ENCODE measurements at places on chromosomes 6 and 20.
A peak's percentile ranks its signal among the peaks of the same experiment; 100 is the strongest.

- ATAC-seq: no peak
These were observed 44.5 kb upstream of the PHACTR3 start for GRCh38 chr20:59559863-59560262.

- ATAC-seq: no peak
These were observed 97.2 kb upstream of the MAP7 start for GRCh38 chr6:136647363-136647852.

DNA sequence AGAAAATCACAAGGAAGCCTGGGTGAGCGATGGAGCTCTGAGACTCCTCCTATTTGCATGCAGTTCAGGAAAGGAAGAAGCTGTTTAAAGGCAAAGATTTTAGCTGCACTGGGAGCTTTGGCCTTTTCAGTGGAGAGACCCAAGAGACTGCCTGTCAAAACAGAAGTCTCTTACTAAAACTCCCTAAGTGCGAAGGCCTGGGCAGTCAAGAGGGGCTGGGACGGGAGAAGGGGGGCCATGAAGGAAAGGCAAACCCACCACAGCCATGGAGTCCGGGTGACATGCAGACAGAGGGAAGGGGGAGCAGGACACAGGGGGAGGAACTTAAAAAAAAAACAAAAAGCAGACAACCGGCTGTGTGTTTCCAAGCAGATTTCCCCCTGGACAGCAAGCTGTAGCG lies 537.6 kb upstream of the NOX3 start:
- no peak for ATAC-seq

DNA sequence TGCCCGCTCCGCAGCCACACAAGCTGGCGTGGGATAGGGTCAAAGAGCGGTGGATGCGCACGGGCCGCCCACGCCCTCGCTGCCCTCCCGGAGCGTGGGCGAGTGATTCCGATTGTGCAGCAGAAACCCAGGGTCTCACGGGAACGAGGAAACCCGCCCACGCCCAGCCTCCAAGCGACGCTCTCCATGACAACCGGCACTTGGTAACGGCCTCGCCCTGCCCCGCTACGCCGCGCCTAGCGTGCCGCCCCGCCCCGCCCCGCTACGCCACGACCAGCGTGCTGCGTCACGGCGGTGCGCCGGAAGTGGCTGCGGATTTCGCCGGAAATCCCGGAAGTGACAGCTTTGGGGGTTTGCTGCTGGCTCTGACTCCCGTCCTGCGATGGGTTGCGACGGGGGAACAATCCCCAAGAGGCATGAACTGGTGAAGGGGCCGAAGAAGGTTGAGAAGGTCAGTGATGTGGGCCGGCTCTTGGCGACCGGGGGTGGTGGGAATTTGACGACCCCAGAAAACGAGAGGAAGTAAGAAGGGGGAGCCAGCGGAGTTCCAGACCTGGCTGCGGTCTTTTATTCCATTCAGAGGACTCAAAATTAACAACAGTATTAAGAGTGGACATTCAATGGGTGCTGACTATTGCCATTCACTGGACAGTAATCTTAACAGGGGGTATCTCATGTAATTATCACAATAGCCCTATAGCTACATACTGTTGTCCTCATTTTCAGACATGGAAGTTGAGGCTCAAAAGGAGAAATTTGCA lies at the start of gene RTF2:
Gene RTF2 (plus strand): TSS at position 312 of the 761 bp plus-strand sequence. CDS start 71 bp downstream, at position 383.
- ATAC-seq: peak; percentile 96

DNA sequence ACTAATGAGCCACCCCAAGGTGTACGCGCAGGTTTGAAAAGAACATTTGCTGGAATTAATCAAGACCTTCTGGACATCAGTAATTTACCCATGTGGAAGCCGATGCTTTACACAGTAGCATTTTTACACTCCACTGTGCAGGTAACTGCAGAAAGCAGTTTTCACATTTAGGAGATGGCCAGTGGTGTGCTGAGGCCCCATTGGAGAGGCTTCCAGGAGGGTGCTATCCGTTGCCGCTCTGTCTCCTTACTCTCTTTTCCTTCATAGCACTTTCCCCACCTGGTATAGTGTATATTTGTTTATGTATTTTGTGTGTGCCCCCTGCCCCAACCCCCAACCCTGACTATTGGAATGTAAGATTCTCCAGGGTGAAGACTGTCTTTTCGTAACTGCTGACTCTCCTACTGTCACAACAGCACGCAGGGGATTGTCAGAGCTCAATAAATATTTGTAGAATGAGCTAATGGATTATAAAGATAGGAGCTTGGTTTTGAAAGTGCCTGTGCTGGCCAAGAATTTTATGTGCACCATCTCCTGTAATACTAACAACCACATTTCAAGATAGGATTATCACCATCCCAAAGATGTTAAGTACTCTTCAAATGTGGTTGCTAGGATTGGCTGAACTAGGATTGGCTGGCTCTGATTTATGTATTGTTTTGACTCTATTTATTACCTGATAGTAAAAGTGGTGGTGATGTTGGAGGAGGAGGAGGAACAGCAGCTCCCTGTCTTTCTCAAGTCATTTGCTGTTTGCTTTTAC lies 74.0 kb upstream of the GLP1R start:
- ATAC-seq: peak; percentile 36

DNA sequence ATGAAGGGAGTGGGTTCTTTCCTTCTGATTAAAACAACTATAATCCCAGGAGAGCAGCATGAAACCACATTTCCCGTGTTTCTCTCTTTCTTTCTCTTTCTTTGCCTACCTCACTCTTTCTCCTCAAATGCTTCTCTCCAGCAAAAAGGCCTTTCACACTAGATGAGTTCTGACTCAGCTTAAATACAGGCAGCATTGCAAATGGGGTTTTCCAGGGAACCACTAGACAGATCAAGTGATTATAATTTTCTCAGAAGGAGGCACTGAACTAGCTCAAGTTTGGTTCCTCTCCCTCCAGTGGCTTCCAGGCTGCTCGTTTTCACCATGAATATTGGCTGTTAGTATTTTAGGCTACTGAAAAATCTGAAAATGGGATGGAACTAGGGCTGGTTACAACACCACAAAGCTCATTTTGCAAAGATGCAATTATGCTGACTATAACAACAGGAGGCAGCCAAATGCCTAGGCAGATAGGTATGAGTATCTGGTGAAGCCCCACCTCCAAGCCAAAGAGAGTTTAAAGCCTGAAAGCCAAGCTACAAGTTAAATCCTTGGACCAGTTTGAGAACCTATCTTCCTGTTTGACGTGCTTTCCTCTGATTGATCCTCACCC lies 260.0 kb downstream of the MMUT start:
- no peak for ATAC-seq

DNA sequence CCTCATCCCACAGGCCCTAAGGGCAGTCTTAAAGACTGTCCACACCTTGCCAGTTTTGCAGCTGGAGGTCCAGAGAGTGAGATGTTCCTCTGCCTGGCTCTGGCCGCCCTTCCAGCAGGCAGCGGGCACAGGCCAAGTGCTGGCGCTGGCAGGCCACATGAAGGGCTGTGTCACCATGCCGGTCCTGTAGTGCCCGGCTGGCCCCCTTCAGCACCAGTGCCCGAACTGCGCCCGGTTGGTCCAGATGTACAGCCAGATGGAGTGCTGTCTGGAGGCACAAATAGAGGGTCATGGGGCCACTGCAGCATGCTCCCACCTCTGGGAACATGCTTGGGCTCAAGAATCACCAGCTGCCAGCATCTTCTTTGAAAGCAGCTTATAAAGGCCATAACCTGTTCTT lies 3.8 kb downstream of the NFKBIE start:
- ATAC-seq: no peak

DNA sequence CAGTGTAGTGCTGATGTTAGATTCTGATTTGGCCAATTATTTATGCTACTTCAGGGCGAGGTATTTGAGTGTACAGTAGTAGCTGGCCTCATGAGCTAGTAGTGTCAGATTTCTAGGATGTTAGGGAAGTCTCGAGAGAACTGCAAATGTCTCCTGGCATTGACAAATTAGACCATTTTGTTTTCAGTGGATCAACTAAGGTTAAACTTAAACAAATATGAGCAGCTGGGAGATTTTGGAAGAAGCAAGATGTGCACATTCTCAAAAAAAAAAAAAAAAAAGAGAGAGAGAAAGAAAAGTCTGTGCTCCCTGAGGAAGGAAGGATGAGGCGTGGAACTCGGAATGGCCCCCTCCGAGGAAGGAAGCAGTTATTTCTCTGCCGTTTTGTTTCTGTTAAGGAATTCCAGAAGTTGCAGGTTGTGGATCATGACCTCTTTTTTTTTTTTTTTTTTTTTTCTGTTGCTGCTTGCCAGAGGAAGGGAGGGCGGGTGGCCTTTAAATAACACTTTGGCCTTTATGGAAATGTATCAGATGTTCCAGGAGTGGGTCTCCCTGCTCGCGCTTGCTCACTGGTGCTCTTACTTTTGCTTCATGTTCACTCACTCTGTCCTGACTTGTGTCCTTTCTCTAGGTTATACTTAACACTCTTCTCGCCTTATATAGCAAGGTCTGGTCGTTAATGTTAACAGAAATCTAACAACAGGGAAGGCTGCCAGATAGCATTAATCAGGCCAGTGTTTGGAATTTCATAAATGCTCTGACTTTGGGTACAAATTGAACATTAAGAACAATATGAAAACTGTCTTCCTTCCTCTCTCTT lies 124.4 kb downstream of the TCP11 start:
- peak; percentile 38 for ATAC-seq

DNA sequence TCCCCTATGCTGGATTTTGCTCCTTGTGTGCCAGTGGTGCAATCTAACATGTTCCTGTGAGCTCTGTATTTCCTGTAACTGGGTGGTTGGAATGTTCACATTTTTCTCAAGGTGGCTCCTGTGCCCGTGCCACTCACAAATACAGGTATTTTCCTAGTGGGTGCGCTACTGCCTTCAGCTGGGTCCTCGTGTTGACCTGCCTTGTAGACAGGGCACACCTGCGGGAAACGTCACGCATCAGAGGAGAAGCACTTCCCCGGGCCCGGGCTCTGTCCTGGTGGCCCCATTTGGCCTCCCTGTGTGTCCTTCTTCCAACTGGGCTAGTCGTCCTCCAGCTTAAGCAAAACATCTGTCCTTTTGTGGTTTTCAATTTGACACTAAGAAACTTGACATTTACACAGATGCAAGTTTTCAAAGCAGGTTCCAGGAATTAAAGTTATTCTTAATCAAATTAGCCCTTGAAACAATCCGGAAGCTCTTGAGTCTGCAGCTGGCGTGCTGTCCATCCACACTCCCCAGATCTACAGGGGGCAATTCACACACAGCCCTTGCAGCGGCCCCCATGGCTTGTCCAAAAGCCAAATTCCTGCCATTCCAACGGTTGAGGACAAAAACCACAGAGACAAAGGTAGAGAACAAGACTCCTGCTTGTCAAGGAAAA lies 275.1 kb downstream of the CDC5L start:
- no peak for ATAC-seq

- ATAC-seq: peak; percentile 95
These were observed 57.6 kb upstream of the FOXP4 start for GRCh38 chr6:41488433-41489119.

- no peak for ATAC-seq
These were observed 979.6 kb upstream of the MAP3K7 start for GRCh38 chr6:91566467-91566866.

- ATAC-seq: no peak
These were observed 12.6 kb upstream of the WFDC12 start for GRCh38 chr20:45136911-45137310.

DNA sequence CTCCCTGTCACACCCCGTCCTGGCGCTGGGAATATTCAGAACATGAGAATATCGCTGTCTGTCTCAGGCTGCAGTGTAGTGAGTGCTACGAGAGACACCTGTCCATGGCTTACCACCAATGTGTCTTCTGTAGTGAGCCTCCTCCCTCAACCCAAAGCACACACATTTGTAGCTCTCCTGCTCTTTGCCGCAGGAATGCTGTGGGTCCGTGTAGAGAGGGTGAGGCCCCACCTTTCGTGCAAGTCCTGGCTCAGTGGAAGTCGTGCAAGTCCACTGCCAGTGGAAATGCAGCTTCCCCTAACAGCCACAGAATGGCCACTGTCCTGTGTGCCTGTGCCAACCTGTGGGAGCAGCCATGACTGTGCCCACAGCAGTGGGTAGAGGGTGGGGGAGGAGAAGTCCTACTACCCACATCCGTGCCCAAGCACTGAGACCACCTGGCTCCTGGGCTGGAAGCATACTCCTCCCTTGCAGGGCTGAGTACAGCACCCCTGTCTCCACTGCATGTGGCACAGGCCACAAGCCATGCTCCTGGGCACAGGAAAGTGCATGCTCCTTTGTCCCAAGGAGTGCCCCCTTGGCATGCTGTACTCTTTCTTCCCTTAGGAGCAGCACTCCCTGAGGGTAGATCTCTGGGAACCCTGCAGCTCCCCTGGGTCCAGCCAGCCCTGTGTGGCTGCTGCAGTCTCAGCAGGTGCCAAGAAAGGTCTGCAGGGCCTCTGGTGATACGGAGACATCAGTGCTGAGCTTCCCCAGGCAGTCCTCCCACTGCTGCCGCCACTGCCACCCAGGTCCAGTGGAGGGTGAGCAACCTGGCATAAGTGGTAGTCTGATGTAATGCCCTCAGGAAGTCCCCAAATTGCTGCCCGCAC lies 28.0 kb downstream of the IGF2R start:
- no peak for ATAC-seq

GRCh38 chr6:75204217-75204958 lies 1.5 kb downstream of the COL12A1 start:
- peak; percentile 37 for ATAC-seq

GRCh38 chr20:58945965-58946631 lies 35.0 kb upstream of the NELFCD start:
- no peak for ATAC-seq

- ATAC-seq: peak; percentile 56
These were observed 121.4 kb downstream of the KIF13A start for GRCh38 chr6:17865798-17866725.

GRCh38 chr6:141552463-141552862 lies 580.3 kb upstream of the GJE1 start:
- ATAC-seq: no peak

- ATAC-seq: no peak
These were observed 5.2 kb downstream of the TFAP2C start for GRCh38 chr20:56634307-56634706.

- no peak for ATAC-seq
These were observed 170.6 kb downstream of the IBTK start for GRCh38 chr6:82076916-82077315.

GRCh38 chr6:17964633-17965032 lies 22.8 kb downstream of the KIF13A start:
- ATAC-seq: no peak

All from motor neuron (in vitro differentiated cells).